ENCODE measurements at places on chromosomes 3 and 15. TPM values are rescaled to one million over a fixed set of nuclear protein-coding genes. Genes with fewer than 3 reads are reported as not detected.

ENTPD3 gene
- not detected for total RNA-seq

ZNF620 gene
- total RNA-seq = 4.7 TPM

CPEB1 gene
- not detected for total RNA-seq

SLC12A1 gene
- not detected for total RNA-seq

FOXB1 gene
- total RNA-seq = 2.2 TPM

PFN2 gene
- total RNA-seq = 187 TPM

SV2B gene
- not detected for total RNA-seq

DNA sequence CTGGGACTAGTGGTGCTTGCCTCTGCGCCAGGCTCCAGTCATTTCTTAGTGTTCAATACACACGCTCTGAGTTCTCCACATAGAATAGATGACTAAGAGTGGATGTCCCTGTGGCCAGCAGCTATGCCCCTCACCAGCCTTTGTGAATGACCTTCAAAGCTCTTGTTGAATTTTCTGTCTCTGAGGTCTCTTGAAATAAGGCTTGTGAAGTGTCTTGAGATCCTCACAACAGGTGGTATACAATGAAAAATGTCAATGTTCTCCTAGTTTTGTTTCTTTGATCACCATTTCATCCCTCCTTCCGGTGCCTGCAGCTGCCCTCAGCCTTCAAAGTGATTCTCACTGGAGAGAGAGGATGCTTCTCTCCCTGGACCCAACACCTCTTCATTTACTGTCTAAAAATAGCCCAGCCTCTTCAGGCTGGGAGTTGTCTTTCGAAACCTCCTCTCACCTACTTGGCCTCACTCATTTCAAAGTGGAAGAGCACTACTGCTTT is 5.4 kb downstream of the MAPKBP1 start:
- no peak for DNase-seq

GRCh38 chr15:95174301-95175259 is 943.2 kb downstream of the MCTP2 start:
- peak; percentile 42 for DNase-seq

GRCh38 chr3:188353426-188353825 is 199.5 kb downstream of the LPP start:
- no peak for DNase-seq

GRCh38 chr3:179000144-179000543 is 71.5 kb downstream of the ZMAT3 start:
- no peak for DNase-seq

DNA sequence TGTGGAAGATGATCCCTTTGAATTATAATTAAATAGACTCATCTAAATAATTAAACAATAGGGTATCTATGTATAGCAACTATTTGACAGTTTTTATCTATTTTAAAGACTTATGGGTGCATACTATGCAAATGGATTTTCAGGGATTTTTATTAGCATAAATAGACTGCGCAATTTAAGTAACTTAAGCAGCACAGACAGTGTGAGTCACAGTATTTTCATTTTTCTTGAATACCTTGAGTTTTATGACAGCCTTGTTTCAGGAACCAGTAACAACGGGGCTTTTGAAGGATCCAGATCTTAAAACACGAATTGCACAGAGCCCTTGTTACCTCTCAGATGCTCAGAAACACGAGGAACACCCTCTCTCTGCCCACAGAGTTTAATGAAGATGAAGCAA is 175.5 kb upstream of the CD96 start:
- no peak for DNase-seq

GRCh38 chr3:120642368-120642948 is 39.6 kb downstream of the HGD start:
- DNase-seq = no peak

- peak; percentile 37 for DNase-seq
These were observed 1.6 kb downstream of the OXTR start for GRCh38 chr3:8767667-8768363.

- no peak for DNase-seq
These were observed 27.0 kb downstream of the CCNL1 start for GRCh38 chr3:157132936-157133335.

GRCh38 chr15:66945842-66946241 is 119.6 kb upstream of the SMAD3 start:
- DNase-seq = no peak
